PC-9 (cell line): ENCODE measurements at places on chromosomes 4 and X.
A peak's percentile ranks its signal among the peaks of the same experiment; 100 is the strongest.

DNA sequence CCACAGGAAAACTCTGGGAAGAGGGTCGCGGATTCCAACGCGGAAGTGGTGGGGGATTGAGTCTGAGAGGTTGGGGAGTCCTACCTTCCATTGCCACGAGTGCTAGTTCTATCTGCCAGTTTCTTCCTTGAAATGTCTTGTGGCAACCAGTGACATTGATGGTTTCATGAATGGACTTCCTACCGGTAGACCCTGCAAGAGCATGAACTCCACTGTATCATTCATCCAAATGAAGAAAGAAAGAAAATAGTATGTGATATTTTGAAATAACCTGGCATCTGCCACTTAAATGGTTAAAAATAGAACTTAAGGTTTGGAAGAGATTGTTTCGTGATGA lies 1.1 kb upstream of the SLC10A7 start:
- no peaks in the 10 kb centered on the region for H3K27me3 ChIP-seq
- DNase-seq: no peak
- H3K36me3 ChIP-seq: no peaks in the 10 kb centered on the region
- H3K4me3 ChIP-seq: peak overlapping the region; percentile 95

DNA sequence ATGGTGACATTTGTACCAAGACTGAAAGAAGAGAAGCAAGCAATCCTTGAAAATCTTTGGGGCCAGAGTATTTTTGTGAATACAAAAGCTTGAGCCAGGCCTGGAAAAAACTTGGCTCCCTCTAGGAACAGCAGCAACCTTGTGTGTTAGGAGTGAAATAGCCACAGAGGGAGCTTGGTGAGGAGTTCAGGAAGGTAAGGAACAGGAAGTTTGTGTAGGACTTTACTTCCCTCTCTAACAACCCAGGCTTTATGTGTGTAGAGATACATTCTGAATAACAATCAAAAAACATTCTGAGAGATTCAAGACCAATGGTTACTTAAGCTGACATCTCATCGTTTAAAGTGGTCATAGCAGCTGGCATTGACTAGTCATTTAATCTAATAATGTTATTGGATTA lies 668.5 kb downstream of the PCDH18 start:
- H3K27me3 ChIP-seq: no peaks in the 10 kb centered on the region
- no peaks in the 10 kb centered on the region for H3K36me3 ChIP-seq
- H3K27ac ChIP-seq: no peak overlapping the region
- no peak overlapping the region for H3K4me3 ChIP-seq

GRCh38 chr4:21083413-21083812 lies 383.2 kb downstream of the PACRGL start:
- no peak overlapping the region for H3K4me3 ChIP-seq
- no peak overlapping the region for H3K27ac ChIP-seq
- no peaks in the 10 kb centered on the region for H3K4me1 ChIP-seq
- no peaks in the 10 kb centered on the region for H3K36me3 ChIP-seq

DNA sequence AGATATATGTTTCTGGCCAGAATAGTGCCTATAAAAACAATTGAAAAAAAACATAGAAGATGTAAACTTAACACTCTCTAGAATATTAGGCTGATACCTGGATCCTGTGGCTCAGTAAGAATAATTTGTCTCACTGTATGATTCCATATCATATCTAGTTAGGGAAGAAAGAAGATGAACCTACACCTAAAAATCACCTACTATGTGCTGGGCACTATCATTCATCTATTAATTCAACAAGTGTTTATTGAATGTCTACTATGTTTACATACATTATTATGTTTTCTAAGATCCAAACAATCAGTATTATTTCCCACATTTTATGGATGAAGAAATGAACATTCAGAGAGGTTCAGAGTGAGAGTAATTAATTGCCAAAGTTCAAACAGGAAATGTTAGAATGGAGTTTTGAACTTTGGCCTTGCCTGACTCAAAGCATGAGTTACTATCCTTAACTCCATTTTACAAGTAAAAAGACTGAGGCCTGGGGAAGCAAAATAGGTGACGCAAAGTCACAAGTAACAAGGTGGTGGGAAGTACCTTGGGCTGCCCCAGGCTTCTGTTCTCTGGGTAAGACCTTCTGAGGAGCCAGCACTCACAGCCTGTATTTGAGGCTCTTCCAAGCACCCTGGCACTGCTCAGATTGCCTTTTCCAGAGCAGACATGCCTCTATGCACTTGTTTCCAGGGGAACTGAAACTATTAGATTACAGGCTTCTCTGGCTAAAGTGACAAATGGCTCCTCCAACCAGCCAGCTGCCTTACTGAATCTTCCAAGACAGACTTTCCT lies 111.1 kb upstream of the ACSL4 start:
- no peaks in the 10 kb centered on the region for H3K36me3 ChIP-seq
- H3K4me1 ChIP-seq: peaks cover 36% of the 10 kb centered on the region
- DNase-seq: no peak
- H3K27me3 ChIP-seq: no peaks in the 10 kb centered on the region
- H3K27ac ChIP-seq: no peak overlapping the region

DNA sequence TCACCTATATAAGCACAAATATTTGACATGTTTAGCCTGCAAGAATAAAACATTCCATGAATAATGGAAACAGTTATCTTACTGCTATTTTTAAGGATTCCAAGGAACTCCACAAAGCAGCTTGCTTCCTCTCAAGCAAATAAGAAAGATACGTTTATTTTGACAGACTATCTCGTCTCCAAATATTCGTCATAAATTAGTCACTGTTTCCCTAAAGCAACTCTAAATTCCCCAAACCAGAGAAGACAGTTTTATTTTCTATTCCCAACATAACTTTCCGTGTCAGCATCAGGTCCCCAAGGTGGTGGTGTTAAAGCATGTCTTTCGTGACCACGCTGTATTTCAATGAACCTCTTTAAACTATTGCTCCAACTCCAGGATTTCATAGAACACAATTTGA lies 24.3 kb upstream of the DKK2 start:
- H3K27me3 ChIP-seq: no peaks in the 10 kb centered on the region
- no peaks in the 10 kb centered on the region for H3K4me1 ChIP-seq
- no peak overlapping the region for H3K4me3 ChIP-seq
- H3K36me3 ChIP-seq: no peaks in the 10 kb centered on the region
- H3K27ac ChIP-seq: no peak overlapping the region
- DNase-seq: no peak
